Prostate gland (tissue), 2 donors: ENCODE measurements at places on chromosomes 7 and 10. TPM values are rescaled to one million over a fixed set of nuclear protein-coding genes. Genes with fewer than 3 reads are reported as not detected.

Gene CAMK2B
- total RNA-seq, result 5.7 TPM

GRCh38 chr7:90580051-90580450, 16.1 kb upstream of the CDK14 start:
- DNase-seq, result no peak

Gene EMX2
- 0.05 TPM for total RNA-seq

Gene SPDYE9
- total RNA-seq, result not detected

DNA sequence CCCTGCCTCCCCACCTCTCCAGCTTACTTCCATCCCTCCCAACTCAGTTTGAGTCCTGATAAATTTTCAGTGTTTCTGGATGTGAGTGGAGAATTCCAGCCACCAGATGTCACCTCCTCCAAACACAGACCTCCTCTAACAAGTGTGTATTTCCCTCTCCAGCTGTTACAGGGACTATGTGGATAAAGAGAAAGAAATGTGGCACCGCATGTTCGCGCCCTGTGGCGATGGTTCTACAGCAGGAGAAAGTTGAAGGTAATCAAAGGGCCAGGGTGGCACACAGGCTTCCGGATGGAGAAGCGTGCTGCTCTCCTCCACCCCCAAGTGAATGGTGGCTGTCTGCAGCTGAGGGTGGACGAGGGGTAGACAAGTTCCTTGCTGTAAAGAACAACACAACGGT, 14.7 kb downstream of the FKBP6 start:
- DNase-seq, result no peak

DNA sequence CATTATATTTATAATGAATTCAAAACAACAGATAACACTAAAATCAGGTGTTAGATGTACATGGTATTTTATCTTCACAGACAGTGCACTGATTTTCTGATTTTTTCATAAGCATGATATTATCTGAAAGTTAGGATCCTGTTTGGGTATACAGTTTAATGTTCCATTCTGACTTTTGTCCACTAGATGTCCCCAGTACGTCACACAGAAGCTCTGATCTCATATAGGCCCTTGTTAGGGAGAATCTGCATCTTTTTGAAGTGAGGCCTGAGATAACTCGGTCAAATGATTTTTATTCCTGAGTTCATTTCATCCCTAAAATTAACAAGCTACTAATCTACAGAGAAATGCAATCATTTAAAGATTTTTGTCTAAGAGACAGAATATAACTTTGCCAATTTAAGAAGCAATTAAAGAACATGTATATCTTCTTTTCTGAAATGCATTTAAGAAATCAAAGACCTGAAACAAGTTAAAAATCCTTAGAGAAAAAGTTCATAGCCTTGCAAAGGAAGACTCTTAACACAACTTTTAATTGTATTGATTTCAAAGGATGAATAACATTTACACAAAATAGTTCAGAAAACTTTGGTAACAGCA, 72.0 kb upstream of the TES start:
- peak; percentile 10 for DNase-seq

DNA sequence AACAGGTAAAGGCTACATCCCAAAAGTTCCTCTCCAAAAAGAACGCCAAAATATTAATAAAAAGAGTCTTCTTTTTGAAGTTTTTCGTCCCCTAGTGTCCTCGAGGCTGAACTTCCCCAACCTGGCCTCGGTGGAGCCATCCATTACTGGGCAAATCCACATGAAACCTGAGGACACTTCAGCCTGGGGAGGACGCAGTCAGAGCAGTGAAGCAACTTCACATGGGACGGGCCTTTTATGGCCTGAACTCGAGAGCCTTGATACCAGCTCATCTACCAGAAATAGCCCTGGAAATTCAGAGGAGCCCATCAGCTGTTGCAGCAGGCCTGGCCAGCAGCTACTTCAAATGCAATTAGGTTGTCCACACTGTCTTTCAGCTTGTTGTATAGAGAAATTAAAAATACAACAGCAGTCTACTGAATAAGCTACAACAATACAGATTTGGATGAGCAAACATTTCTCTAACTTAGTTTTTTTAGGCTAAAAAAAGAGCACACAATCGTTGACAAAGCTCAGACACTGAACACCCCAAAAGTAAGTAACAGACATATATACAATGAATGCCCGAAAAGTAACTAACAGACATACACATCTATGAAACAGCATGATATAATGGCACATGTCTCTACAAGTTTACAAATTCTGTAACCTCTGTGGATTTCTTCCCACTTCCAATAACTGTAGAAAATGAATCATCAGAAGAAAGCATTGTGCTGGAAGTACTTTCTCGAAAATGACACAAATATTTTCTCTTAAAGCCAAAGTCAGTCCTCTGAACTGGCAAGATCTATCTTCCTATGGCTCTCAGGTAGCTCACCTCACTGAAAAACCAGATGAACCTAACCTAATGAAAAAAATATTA, at the start of gene SVIL:
TSS of gene SVIL (minus strand) at position 208 of the 862 bp plus-strand sequence. CDS start 79,913 bp downstream, outside the sequence.
- peak; percentile 56 for DNase-seq

DNA sequence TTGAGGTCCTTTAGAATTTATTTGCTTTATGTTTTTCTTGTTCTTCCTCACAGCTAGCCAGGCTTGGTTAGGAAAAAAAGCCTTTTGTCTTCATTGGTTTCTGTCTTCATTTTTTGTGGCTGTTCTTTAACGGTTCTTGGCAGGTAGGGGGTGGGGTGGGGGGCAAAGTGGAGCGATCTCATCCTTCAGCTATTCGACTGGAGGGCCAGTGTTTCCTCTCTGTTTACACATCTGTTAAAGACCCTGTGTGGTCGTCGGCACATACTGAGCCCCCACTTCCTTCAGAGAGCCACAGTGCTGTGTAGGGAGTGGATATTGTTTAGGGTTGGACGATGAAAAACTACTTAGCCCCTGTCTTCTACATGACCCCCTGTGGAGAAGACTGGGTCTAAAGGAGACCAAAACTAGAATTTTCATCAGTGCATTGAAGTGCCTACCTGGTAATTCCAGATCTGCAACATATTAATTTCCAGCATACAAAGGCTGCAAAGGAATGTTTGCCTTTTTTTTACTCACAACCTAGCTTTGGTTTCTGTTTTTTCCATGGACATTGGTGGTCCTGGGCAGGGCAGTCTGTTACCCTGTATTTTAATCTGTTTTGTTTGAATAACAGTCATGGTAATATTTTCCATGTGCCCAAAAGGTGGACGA, 29.0 kb downstream of the PRPF18 start:
- DNase-seq, result no peak

DNA sequence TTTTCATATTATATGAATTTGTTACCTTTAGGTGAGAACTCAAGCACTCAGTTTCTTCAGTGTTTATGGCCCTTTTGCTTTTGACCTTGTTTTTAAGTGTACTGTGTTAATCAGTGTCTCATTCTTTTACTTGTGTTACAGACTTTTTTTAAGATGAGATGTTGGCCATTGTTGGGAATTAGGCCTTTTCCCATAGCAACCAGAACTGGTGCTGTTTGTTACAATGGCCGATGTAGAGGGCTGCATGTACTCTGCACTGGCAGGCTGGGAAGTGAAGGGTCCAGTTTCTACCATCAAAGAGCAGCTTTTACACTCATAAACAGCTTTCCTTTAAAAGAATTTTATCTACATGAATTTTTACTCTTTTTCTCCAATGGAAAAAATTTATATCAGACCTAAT, 65.1 kb downstream of the SHH start:
- DNase-seq, result no peak

GRCh38 chr10:19811540-19811939, 4.7 kb upstream of the PLXDC2 start:
- no peak for DNase-seq

Gene ATOH7
- not detected for total RNA-seq

DNA sequence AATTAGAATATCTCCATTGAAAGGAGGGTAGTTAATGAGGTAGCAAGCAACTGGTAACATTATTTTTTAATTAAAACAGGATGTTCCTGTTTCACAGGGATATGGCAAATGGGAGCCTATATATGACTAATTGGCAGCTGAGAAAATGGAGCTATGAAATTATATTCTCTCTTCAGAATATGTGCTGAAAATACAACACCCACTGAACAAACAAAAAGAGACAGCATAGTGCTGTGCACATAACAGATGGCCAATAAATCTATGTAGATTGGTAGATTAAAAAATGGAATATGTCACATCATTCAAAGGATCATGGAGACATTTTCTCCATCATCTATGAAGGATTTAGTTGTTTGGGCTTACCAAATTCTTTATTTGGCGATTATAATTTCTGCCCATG, 362.0 kb downstream of the GPR37 start:
- no peak for DNase-seq

Gene WNT16
- 0.23 TPM for total RNA-seq

Gene FZD1
- total RNA-seq, result 26.6 TPM

DNA sequence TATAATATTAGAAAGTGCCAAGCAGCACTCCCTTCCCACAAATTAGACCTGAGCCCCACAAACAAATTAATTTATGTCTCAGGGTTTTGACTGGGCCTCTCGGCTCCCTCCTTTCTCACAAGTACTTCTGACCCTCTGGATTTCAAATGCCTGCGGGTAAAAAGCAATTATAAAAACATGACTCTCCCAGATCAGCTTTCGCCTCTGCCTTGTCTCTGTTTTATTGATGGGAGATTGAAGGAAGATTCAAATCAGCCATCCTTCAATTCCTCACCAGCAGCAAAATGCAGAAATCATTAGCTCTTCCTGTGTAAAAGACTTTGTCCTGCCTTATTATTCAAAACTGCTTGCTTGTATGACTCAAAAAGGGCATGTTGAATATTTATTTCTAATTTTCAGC, 453.7 kb upstream of the MKI67 start:
- DNase-seq, result no peak

- DNase-seq, result no peak
These were observed 79.5 kb downstream of the BEND7 start for GRCh38 chr10:13449296-13449695.

DNA sequence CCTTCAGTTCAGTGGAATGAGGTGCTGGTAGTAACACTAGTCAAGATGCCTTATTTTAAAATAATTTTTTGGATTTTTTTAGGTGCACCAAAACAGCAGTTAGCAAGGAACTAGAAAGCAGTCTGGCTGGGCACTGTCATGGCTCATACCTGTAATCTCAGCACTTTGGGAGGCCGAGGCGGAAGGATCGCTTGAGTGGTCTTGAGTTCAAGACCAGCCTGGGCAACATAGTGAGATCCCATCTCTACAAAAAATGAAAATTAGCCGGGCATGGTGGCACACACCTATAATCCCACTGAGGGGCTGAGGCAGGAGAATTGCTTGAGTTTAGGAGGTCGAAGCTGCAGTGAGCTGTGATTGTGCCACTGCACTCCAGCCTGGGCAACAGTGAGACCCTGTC, 25.8 kb downstream of the PLA2G12B start:
- no peak for DNase-seq

GRCh38 chr10:124416733-124417132, 2.0 kb downstream of the OAT start:
- DNase-seq, result peak; percentile 30

- DNase-seq, result no peak
These were observed 203.4 kb upstream of the FRMD4A start for GRCh38 chr10:14534152-14534551.

GRCh38 chr10:49311555-49312236, 12.7 kb downstream of the C10orf71 start:
- DNase-seq, result no peak

GRCh38 chr10:7901256-7901655, 83.0 kb downstream of the TAF3 start:
- no peak for DNase-seq

GRCh38 chr7:107506674-107507339, 37.0 kb downstream of the GPR22 start:
- DNase-seq, result peak; percentile 63

DNA sequence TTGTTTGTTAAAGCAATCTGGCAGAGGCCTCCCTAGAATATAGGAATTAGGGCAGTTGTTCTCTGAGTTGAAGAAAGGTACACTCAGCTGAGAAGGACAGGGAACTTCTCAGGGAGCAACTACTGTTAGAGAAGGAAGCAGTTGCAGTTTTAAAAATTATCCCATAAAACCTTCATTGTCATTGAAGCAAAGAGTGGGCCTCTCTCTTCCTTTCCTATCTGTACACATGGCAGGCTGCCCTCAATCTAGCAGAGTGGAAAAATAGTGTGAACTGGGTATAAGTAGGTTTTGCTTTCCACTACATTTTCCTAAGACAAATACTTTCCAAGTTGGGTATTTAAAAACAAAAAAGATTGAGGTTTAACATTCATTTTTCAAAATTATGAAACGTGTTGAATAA, 236.7 kb upstream of the KLF14 start:
- no peak for DNase-seq

GRCh38 chr7:149866779-149867447, 6.9 kb upstream of the ATP6V0E2 start:
- no peak for DNase-seq

GRCh38 chr10:76035206-76036110, 604.0 kb downstream of the LRMDA start:
- no peak for DNase-seq

Gene PHYHIPL
- 32.1 TPM for total RNA-seq

- DNase-seq, result no peak
These were observed 207.9 kb downstream of the CACNA2D1 start for GRCh38 chr7:82235713-82236112.

DNA sequence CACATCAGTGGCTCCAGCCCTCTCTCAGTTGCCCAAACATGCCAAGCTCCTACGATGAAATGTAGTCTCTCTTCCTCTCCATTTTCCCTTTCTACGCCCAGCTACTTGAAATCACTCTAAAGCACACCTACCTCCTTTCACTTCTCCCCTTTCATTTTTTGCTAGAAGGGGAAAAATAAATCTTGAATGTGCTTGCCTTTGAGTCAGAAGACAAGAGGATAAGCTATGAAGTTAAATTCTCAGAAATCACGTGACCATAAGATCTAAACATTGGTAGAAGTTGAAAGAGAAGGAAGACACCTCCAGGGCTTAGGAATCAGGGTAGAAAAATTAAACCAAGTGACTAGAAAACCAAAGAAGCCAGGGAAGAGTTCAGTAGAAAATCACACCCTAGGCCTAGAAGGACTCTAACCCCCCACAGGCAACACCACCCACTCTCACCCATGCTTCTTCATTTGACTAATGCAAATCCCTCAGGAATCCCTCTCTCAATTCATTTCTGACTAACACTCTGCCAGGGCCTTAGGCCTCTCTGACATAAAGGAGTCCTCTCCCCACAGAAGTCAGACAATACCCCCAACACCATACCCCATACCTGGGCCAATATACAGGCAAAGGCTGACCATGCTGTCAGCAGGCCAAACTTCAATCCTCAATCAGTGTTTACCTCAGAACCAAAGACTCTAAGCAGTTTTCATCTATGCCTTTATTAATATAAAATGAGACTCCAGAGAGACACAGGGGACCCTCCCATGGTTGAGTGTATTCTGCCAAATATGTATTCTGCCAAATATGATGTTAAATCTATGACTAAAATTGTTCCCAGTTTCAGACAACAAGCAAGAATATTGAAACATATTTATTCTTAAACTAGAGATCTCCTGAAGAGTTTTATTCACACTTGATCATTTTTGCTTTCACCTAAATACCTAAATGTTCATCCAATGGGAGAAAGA, 84.8 kb downstream of the ELMO1 start:
- DNase-seq, result no peak

- DNase-seq, result no peak
These were observed 183.9 kb upstream of the MBL2 start for GRCh38 chr10:52956461-52956860.

- no peak for DNase-seq
These were observed 65.9 kb downstream of the BBS9 start for GRCh38 chr7:33195264-33195663.
